ENCODE measurements at places on chromosomes 5 and 9.

DNA sequence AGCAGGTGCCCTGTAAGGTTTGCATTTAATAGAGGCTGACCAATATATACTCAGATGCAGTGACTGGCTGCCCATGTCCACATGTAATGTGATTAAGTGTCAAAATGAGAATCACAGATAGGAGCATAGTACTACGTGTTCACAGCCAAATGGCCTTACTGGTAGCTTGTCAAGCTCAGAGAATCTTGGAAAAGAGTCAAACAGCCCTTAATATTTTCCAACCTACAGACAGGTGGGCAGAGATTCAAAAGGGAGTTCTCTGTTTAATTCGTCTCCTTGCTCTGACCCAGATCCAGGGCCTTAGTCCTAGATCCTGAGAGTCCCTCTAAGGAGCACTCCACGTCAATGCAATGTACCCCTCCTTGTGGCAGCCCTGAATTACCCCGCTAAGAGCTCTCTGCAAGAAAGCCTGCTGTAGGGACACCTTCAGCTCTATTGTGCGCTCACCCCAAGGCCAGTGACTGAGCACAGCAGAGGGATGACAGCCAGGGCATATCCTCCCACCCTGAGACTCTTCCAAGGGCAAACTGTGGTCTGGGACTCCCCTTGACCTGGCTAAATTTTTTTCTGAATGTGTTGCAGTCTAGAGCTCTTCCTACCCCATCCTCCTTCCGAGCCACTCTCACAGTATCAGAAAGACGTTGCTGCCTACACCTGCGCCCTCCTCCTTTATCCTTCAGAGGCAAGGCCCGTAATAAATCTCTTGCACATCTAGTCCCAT is 159.2 kb downstream of the SNCAIP start:
- DNase-seq = no peak

DNA sequence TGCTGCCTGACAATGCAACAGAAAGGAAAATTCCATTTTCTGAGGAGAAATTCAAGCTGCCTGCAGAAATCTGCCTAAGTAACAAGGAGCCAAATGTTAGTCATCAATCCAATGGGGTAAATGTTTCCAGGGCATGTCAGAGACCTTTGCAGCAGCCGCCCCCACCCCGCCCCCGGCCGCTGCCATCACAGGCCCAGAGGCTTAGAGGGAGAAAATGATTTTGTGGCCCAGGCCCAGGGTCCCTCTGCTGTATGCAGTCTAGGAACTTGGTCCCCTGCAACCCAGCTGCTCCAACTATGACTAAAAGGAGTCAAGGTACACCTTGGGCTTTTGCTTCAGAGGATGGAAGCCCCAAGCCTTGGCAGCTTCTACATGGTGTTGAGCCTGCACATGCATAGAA is 45.0 kb downstream of the VLDLR start:
- DNase-seq = no peak

DNA sequence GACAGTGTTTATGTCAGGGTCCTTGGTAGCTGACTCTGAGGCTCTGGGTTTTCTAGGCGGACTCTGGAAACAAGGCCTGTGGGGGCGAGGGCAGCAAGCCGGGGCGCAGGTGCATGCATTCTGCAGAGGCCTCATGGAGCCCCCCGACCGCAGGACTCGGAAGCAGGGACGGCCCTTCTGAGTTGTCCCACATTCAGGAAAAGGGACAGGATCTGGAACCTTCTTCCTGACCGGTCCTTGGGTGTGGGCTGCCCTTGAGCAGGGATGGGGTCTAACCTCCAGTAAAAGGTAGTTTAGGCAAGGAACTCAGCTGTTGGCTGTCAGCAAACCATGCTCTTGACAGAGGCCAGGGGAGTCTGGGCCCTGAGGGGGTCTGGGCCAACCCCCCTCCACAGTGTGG is 7.4 kb upstream of the COL5A1 start:
- no peak for DNase-seq

DNA sequence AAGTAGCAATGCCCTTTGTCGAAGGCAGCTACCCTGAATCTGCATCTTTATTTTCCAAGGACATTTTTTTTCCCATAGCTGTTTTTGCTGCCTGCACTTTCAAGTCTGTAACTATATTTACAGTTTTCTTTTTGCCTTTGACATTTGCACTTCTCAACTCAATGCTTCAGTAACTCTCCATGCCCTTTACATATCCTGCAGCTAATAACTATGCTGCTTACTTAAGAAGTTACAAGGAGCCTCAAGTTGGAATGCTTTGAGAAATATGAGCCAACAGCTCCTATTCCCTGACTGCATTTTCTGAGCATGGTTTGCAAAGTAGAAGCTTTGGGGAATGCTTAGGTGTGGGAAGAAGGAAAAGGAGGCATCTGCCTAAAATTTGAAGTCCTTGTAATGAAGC is 194.8 kb upstream of the TRPC7 start:
- no peak for DNase-seq

- DNase-seq = peak; percentile 34
These were observed 11.3 kb upstream of the ADAMTS12 start for GRCh38 chr5:33903118-33903517.

DNA sequence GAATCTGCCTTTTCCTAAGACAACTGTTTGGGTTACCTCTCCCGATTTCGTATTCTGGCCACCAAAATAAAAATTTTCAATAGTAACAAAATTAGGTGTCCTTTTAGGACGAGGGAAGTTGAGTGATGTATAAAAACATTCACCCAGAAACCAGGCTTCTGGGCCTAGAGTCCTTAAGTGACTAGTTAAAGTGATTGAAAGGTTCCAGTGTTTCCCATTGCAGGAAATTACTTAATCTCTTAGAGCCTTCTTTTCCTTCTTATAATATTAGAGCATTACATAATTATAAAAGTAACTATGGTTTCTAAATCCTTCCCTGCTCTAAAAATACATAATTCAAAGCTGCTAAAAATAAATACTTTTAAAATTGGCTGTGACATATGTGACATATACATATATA is 7.3 kb downstream of the MCIDAS start:
- no peak for DNase-seq

GRCh38 chr5:39422036-39422606 is 2.7 kb downstream of the DAB2 start:
- DNase-seq = peak; percentile 77

DNA sequence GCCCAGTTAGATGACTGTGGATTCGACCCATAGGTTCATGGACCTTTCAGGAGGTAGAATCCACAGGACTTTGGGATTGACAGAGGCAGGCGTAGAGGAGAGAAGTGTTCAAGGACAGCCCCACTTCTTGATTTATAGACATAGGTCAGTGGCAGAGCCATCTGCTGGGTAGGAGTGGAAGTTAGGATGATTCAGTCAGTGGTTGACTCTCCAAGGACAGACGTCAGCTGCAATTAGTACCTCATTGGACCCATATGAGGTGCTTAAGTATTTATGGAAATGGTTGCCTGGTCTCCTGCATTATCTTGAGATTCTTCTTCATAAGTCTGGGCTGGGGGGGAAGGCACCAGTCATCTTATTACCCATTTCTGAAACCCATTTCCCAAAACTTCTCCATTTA is 70.9 kb downstream of the SH3RF2 start:
- no peak for DNase-seq

- no peak for DNase-seq
These were observed 177.9 kb downstream of the TSSK1B start for GRCh38 chr5:113256671-113257452.

DNA sequence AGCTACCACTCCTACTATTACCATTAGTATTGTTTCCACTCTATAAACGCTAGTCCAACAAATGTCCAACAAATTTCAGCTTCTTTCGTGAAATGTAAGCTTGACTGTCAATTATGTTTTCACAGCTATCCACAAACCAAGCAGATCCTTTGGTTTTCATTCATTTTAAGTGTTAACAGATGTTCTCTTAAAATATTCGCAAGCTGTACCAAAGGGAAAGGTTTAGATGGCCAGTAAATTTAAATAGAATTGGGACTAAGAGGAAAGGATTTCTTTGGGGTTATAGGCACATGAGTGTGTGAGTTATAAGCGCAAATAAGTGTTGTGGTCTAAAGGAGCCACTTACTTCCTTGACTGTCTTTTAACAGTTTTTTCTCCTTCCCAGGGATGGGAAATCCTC is 136.8 kb upstream of the ADRA1B start:
- DNase-seq = no peak

DNA sequence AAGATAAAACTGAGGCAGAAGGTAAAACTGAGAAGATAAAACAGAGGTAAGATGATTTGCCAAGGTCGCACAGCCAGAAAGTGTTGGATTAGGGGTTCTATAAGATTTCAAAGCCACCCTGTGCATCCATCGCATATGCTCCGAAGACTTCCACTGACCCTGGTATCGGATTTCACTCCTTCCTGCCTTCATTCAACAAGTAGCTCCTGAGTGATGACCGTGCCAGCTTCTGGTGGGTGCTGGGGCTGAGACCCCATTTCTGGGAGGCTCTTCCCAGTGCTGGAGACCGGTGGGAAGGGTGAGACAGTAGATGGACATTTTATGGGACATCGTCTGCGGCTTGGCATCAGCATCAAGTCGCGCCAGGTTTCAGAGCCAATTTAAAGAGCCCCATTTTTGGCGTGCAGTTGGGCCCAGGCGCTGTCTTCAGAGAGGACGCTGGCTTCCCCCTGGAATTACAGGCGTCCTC is 53.7 kb upstream of the DAB2IP start:
- no peak for DNase-seq

GRCh38 chr5:64213011-64213410 is 47.4 kb downstream of the RNF180 start:
- DNase-seq = no peak

- DNase-seq = no peak
These were observed 11.1 kb upstream of the PPP1R2B start for GRCh38 chr5:156838961-156839360.

DNA sequence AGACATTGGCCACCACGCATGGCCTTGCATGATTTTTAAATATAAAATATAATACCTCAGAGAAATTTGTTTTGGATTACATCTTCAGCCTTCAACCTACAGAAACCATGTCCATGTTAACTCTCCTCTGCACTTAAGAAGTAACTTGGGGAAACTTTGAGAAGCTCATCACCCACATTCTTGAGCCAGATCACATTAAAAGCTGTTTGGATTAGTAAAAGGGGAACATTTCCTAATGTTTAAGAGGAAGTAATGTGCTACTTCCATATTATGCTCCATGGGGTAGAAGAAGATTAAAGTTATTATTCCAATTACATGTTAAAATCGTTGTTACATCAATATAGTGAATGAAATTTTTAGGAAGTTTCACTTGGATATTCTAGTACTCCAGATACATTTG is 10.4 kb upstream of the CEP120 start:
- no peak for DNase-seq
